Esophagus muscularis mucosa (tissue), 4 donors: ENCODE measurements at places on chromosomes 1 and 21. TPM values are rescaled to one million over a fixed set of nuclear protein-coding genes. Genes with fewer than 3 reads are reported as not detected.

The CHI3L1 gene
- 1.7 TPM for total RNA-seq

The SLC2A5 gene
- 0.06 TPM for total RNA-seq

The PWP2 gene
- total RNA-seq, result 10.8 TPM

The SSBP3 gene
- 63.4 TPM for total RNA-seq

The DYNLT5 gene
- total RNA-seq, result 1.2 TPM

The MANEAL gene
- total RNA-seq, result 1.7 TPM

The DNAJB4 gene
- total RNA-seq, result 62.6 TPM

The CBS gene
- 11.3 TPM for total RNA-seq
